ENCODE measurements at places on chromosomes 5 and 9.

DNA sequence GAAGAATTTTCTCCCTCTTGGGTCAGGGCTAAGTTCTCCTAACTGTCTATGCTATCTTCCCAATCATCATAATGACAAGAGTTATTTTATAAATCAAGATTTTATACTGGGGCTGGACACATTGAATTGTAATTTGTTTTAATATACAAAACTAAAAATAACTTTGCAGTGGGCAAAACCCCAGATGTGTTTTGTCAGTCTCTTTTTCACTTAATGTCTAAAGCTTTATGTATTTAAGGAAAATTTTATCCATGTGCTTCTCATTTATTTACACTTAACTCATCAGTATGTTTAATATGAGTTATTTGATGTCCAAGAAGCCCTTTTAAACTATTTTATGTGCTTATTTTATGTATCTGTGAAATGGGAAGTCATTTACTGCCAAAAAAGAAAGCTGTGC, 362.8 kb upstream of the ADAMTSL1 start:
- DNase-seq = no peak

- DNase-seq = no peak
Observed at GRCh38 chr5:10330511-10331230, 22.8 kb upstream of the MARCHF6 start.

- no peak for DNase-seq
Observed at GRCh38 chr5:157554179-157555036, 21.2 kb downstream of the ADAM19 start.

- DNase-seq = no peak
Observed at GRCh38 chr5:28954074-28954473, 1915.7 kb upstream of the CDH9 start.

- DNase-seq = peak; percentile 15
Observed at GRCh38 chr5:57117596-57117995, 56.3 kb upstream of the GPBP1 start.

GRCh38 chr5:176565760-176566288, 16.7 kb downstream of the CDHR2 start:
- no peak for DNase-seq

GRCh38 chr5:25020454-25020853, 375.7 kb upstream of the CDH10 start:
- DNase-seq = no peak

Data from stimulated activated CD4-positive, alpha-beta T cell treated with anti-CD3 and anti-CD28 coated beads, TNF-alpha, amount 100 ng/mL, for 4 hours (primary cell).